ENCODE measurements at places on chromosomes 4 and X. TPM values are rescaled to one million over a fixed set of nuclear protein-coding genes. Genes with fewer than 3 reads are reported as not detected.

- DNase-seq: no peak
Observed at GRCh38 chr4:169682372-169683047, 62.1 kb downstream of the CLCN3 start.

- no peak for DNase-seq
Observed at GRCh38 chr4:124322234-124323065, 390.1 kb downstream of the ANKRD50 start.

The ASB12 gene
- 0.61 TPM for total RNA-seq

DNA sequence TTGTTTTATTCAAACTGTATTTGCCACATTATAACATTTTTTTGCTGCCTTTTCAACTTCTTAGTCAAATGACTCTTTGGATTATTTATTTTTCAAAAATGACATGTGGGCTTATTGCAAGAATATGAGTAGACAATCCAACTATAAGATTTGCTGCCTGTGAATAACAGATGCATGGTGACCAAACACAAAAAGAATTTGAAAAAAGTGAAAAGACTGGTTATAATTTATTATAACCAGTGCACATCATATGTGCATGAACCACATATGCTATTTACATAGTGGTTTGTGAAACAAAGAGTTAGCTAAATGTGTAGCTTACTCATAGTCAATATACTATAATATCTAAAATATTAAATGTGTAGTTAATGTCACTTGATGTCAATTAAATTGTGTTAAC lies 2086.8 kb downstream of the ARAP2 start:
- no peak for DNase-seq

- DNase-seq: no peak
Observed at GRCh38 chrX:105706041-105706440, 116.3 kb upstream of the NRK start.

- DNase-seq: no peak
Observed at GRCh38 chr4:113478032-113478431, 283.5 kb downstream of the CAMK2D start.

The COX7B2 gene
- not detected for total RNA-seq

- no peak for DNase-seq
Observed at GRCh38 chr4:22048323-22048722, 99.8 kb upstream of the KCNIP4 start.

The DGAT2L6 gene
- not detected for total RNA-seq

DNA sequence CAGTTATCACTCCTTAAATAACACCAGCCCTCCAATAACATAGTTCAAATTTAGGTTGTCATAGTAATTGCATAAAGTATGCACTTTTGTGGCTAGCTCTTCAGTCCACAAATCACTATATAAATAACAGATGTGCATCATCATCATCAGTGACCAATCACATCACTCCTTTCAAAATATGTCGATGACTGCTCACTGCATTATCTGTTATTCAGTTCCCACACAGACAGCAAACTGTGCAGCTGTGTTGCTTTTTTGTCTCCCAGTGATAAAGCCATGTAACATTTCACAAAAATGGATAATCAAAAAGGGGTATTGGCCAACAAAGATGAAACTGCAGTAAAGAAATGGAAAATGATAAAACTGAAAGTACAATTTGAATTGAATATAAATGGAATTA lies 205.4 kb downstream of the DCLK2 start:
- no peak for DNase-seq

DNA sequence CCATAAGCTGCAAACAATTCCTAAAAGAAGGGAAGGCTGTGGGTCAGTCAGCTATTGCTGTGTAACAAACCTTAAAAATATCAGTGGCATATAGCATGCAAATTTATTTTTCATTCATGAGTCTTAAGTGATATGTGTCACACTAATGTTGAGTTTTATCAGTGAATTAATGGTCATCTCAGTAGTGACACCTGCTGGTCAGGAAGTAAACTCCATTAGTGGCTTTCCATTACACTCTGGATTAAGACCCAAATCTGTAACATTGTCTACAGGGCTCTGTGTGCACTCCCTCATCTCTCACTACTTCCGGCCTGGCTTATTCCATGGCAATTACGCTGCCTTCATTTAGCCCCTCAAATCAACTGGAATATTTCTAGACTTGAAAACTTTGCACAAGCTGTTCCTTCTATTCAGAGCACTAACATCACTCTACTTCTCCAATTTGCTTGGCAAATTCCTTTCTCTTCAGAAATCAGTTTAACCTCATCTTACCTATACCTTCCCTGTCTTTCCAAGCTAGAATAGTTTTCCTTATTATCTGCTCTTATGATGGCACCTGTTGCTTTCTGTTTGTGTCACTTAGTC lies 217.3 kb upstream of the TAPT1 start:
- DNase-seq: no peak

- DNase-seq: no peak
Observed at GRCh38 chr4:95798727-95799126, 41.2 kb upstream of the PDHA2 start.

The VCX3A gene
- total RNA-seq: 0.68 TPM

DNA sequence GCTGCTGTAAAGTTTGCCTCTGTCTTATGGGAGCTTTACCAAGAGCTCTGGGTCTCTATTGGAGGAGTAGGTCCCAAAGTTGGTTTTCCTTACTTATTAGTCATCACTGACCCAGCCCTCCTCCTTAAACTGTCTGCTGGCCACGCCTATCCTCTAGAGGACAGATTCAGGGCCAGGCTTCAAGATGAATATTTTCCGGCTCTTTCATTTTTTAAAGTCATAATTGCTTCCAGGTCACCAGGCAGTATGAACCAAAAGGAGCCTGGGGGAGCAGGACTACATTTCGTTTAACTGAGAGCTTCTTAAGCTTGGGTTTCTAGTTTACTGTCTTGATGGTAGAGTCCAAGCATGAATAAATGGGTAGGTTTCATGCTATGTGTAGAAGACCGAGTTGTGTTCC lies 13.7 kb downstream of the BCORL1 start:
- no peak for DNase-seq

The FBXW7 gene
- total RNA-seq: 42.4 TPM

The USP17L28 gene
- not detected for total RNA-seq

DNA sequence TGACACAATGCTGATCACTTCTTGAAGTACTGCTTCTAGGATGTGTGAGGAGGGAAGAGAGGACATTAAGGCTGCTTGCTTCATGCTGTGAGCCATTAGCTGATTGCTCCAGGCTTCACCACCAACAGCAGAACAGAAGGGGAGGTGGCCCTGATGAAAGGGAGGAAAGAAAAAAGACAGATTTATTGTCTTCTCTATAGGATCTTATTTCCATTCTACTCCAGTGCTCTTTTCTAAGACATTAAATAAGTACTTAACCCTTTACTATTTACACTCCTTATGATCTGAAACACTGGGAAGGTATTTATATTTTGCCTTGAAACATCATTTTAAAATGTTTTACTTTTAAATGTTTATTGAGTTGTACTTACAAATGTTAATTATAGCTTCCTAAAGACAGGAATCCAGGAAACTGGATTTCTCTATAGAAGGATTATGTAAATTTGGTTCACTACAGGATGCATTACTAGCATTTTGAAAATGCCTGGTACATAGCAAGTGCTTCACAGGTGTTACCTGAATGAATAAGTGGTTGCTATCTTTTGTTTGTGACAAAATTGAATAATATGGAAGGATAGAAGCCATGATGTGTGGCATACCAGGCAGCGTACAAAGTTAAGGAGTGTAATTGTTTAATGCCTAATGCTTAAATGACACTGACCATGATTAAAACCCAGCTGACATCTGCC lies 680.9 kb upstream of the ATOH1 start:
- no peak for DNase-seq

The NONO gene
- 1,032 TPM for total RNA-seq

GRCh38 chr4:171334549-171334948 lies 478.7 kb upstream of the GALNTL6 start:
- no peak for DNase-seq

- DNase-seq: no peak
Observed at GRCh38 chr4:90184560-90184959, 57.4 kb downstream of the CCSER1 start.

- DNase-seq: no peak
Observed at GRCh38 chr4:25813448-25814106, 49.2 kb downstream of the SEL1L3 start.

- no peak for DNase-seq
Observed at GRCh38 chr4:154720123-154720522, 23.7 kb upstream of the LRAT start.

GRCh38 chrX:72394518-72395170 lies 88.9 kb upstream of the CITED1 start:
- no peak for DNase-seq

The CENPVL1 gene
- total RNA-seq: 1.3 TPM

- DNase-seq: no peak
Observed at GRCh38 chr4:99847362-99847976, 30.8 kb downstream of the DAPP1 start.

The SPATA4 gene
- total RNA-seq: not detected

The RP2 gene
- total RNA-seq: 12.1 TPM

DNA sequence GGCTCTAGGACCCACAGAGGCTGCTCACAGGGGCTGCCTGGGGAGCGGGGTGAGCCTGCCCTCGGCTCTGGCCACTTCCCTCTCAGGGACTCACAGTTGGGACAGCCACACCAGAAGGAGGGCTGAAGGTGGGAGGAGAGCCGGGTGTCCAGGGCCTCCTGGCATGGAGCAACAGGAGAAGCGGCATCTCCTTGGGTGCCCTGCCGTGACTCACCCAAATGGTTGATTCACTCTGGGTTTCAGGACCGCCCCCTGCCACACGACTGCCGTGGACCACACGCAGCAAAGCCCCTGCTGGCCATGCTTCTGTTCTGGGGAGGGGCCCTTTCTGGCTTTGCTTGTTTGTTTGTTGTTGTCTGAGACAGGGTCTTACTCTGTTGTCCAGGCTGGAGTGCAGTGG lies 86.0 kb upstream of the AFAP1 start:
- no peak for DNase-seq

- DNase-seq: no peak
Observed at GRCh38 chrX:119638725-119639471, 32.7 kb upstream of the NKRF start.

DNA sequence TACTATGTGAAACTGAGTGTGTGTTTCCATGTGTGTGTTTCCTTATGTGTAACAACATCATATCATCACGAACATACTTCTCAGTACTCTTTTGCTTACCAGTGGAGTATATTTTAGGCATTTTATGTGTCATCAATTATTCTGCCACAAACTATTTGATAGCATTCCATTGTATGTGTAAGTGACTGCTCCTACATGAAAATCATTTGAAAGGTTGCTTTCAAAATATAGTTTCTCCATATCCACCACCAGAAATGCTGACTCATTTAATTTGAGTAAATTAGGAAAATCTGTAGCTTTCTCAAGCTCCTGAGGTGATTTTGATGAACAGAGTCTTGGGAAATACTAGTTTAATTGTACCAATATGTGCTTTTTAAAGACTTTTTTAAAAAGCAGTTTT lies 376.2 kb downstream of the PCDH18 start:
- DNase-seq: no peak

The BTK gene
- not detected for total RNA-seq

DNA sequence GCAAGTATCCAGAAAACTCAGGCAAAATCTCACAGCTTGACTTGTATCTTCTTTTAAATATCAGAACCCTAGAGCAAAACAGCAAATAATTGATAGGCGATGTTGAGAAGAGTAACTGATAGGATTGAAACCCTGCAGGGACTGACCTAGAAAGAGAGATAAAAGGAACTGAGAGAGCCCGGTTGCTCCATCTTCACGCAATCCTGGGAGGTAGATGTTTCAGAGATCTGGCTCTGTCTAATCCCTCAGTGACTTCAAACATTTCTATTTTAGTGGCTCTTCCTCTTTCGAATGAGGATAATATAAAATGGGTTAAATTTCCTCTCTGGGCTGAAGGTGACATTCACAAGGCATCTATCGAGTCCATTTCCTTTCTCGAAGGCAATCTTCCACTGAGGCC lies 39.3 kb upstream of the RPL34 start:
- DNase-seq: no peak

DNA sequence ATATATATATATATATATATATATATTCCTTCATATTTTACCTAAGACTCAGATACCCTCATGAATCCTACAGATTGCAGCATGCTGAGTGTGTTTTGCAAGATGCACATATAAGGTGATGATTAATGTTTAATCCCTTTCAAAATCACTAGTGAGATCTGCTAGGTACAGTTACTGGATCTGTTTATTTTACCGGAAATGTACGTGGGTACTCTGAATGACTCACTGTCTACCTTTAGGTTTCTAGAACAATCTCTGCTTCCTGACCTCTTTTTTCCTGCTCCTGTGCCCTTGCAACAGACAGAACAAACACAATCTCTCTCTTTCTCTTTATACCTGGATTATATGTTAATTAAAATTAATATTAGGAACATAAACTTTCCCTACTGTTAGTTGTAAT lies 379.6 kb downstream of the FAM133A start:
- DNase-seq: no peak

GRCh38 chr4:152635851-152636250 lies 43.9 kb downstream of the TMEM154 start:
- DNase-seq: no peak

The JADE3 gene
- 18.8 TPM for total RNA-seq

DNA sequence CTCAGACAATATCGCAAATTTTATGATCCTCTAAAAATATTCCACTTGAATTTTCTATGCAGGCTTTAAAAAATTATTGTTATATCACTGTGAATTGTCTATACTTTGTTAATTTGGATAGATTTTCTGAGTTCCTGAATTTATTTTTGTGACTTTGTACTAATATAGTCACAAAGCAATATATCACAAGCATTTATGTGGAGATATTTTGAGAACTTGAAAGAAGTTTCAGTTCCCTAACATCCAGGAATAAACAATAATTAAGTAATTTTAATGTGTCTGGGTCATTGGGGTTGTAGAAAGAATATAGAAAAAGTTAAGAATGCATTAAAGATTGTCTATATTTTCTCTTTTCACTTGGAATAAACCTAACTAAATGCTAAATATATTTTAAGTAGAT lies 32.0 kb downstream of the CXCL8 start:
- DNase-seq: no peak

The CT83 gene
- total RNA-seq: not detected

The SRPX gene
- total RNA-seq: 3.7 TPM
